KG1 (cell line): ENCODE measurements at places on chromosomes 6 and 20.
A peak's percentile ranks its signal among the peaks of the same experiment; 100 is the strongest.

GRCh38 chr20:35772563-35773058 lies 796 bp downstream of the PHF20 start:
- no peak for DNase-seq

GRCh38 chr6:111792241-111792640 lies 81.0 kb downstream of the FYN start:
- no peak for DNase-seq

- DNase-seq: peak; percentile 9
These were observed 8.1 kb downstream of the SCRT2 start for GRCh38 chr20:667351-668034.

DNA sequence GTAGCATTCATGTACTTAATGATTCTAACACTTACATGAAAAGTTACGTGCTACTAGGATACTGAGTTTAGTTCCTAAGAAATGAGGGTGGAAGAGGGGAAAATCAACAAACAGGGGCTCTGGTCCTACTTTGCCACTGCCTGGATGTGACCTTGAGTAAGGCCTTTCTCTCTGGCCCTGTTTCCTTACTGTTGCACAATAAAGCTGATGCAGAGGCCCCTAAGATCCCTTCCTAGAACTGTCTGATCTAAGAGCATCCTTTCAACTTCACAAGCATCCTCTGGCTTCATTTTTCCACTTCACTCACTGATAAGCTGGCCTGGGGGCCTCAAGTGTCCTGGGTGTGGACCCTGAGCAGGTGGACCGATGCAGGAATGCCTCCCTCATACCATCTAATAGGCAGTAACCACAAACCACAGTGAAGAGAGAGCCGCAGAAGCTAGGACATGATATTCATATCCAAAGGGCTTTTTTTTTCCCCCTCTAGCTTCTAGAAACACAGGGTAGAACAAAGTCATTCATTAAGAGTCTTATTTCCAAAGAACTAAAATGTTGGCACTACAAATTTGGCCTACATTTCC lies 21.6 kb downstream of the FKBP1A start:
- DNase-seq: no peak

- DNase-seq: no peak
These were observed 1.4 kb downstream of the NNAT start for GRCh38 chr20:37522260-37523011.

- no peak for DNase-seq
These were observed 541.7 kb upstream of the FLRT3 start for GRCh38 chr20:14879020-14879697.

DNA sequence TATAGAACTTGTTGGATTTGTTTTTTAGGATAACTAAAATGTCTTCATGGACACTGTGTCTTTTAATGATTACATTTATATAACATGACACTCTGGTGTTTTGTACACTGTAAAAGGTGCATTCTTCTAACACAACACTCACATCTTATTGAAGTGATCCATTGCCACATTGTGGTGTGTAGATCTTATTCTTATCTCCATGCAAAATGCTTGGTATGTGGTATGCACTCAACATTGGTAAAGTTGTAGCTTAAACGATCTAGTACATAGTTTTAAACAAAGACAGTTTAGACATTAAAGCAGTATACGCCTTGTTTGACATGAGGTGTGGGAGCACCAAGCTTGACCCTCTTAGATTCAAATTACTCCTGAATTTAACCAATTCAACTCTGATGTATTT lies 84.7 kb downstream of the SASH1 start:
- DNase-seq: no peak

DNA sequence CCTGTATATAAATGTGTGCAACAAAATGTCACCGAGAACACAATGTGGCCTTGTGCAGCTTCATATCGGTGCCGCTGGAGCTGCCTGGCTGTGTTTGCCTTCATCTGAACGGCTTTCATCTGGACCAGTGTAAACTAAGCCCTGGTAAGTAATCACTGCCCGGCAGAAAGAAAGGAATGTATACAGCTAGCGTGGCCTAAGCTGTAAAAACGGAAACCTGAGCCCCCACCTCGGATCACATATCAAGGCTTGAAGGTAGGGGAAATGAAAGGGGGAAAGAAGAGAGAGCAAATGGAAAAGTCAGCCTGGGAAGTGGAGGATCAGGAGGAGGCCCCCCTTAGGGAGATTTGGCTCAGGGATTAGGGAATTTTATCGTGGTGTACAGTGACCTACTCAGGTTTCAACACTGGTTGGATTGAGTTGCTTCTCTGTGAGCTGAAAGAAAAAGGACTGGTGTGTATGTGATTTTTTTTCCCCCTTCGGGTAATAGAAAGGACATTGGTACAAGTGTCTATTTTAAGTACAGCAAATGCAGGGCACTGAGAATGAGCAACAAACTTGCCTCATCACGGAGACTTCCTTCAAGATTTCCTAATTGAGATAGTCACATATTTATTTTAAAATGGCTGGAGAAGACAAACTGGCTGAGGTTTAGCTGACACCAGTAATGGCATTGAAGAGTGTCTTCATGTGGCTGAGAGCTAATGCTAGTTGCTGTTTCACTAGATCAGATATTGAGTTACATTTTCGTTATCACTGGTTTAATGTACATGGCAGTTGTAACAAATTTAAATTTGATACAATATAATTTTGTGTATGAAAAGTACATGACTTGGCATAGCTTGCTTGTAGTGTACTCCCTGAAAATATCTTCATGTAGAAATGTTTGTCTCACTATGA lies 3.5 kb downstream of the SOBP start:
- DNase-seq: no peak

- no peak for DNase-seq
These were observed at the start of gene SIM1 for GRCh38 chr6:100464903-100465700. SIM1 (minus strand) TSS chr6:100464921; CDS start chr6:100463468, 1,453 bp downstream.

- no peak for DNase-seq
These were observed 45.3 kb downstream of the DACT2 start for GRCh38 chr6:168274037-168274952.

DNA sequence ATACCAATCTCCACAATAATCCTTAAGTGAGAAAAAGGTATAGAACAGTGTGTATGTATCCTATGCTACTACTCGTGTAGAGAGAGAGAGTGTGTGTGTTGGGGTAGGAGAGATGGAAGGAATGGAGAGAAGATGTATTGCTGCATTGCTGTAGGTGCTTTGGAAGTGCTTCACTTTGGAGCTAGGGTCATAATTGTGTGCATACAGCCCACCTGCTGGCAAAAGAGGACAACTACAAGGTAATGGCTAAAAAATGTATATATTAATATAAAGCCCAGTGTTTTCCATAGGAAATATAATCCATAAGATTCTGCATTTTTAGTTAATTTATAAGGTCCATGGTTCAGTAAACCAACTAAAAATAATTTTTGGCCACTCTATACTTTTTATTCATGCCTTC lies 36.1 kb downstream of the SERAC1 start:
- DNase-seq: no peak

DNA sequence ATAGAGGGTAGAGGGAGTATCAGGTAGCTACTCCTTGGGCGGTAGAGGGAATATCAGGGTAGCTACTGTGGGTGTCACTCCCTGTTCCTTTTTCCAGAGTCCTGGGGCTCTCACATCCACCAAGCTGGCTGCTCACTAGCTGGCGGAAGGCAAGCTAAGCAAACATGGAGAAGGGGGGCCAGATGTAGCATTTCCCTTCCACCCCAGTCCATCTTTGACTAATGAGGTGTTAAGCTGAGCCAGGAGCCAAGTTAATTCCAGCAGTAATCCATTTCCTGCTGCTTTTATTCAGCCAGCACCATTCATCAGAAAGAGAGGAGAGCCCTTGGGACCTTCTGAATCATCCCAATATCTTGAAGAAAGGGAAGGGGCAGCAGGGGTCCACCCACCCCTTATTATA lies 330.0 kb downstream of the ZFAND3 start:
- DNase-seq: no peak

GRCh38 chr20:23636182-23636907 lies 1.4 kb downstream of the CST3 start:
- no peak for DNase-seq

GRCh38 chr6:44309092-44309491 lies 4.1 kb downstream of the AARS2 start:
- DNase-seq: no peak

GRCh38 chr6:143673669-143674068 lies 4.1 kb upstream of the PHACTR2 start:
- no peak for DNase-seq

GRCh38 chr6:86423571-86423970 lies 513.8 kb upstream of the HTR1E start:
- DNase-seq: no peak

DNA sequence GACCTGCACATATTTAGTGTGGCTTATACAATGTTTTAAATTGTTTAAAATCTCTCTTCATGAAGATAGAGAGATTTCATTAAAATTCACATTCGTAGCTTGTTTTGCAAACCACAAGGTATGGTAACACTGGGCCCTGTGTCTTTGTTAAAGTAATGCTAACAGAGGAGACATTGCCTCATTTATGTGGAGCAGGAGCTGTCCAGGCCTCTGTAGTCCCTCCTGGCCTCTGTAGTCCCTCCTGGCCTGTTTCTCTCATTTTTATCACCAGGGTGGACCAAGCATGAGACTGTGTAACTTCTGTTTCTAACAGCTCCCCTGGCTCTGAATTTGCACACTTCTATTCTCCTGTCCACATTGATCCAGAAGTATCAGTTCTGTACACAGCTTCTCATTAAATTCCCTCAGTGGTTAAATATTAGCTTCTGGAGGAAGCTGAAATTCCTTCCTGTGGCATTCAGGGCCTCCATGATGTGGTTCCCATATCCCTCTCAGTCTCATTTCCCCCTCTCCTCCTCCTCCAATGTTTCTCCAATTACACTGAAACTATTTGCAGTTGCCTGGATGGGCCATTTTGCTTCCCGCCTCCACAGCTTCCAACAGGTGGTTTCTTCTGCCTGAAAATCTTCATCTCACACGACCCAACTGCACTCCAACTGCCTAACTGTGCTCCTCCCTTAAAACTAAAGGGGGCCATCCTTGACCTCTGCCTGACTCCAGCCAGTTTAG lies 340.4 kb downstream of the SYNE1 start:
- no peak for DNase-seq

DNA sequence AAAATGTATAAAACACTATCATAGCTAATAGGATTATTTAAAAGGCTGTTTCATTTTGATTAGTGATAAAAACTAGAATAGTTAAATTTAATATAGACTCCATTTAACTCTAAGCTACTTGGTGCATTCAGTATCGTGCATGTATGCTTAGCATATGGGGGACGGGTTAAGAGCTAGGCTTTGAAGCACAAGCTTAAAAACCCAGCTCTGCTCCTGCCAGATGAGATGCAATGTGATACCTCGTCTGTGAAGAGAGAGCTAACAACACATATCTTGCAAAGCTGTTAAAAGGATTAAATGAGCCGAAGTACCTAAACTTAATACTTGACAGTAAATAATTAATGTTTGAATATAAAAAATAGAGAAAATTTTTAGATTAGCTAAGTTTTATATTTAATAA lies 42.2 kb downstream of the DTNBP1 start:
- no peak for DNase-seq

DNA sequence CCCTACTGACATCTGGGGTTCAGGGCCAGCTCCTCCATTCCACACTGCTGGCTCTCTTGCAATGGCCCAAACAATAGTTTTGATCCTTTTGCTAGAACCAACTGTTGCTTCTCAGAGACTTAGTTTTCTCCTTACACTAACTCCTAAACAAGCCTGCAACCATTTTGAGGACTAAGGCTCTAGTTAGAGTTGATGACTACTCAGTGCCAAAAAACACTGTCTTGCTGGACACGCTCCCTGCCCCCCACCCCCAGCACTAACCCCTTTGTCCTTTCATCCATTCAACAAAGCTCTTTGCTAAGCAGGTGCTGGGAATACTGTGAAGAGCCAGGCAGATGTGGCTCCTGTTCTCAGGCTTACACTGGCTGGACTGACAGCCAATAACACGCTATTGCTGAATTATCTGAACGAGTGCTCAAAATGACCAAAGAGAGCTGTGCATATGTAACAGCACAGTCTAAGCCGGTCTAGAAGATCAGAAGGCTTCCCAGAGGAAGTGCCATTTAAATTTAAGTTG lies 17.6 kb downstream of the GCLC start:
- no peak for DNase-seq

DNA sequence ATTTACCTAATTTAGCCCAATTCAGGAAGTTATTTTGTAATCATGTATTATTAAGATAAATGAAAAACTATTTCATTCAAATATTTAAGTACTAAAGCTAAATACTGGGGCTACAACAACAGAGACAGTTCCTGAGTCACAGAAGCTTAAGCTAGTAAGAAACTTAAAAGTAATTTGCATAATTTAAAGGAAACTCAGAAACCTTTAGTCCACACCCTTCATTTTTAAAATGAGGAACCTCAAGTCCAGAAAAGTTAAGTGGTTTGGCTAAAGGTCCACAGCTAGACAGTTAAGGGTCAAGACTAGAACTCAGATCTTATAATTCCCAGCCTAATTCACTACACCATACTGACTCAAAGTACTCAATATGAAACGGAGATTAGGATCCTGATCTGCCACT lies 7.2 kb downstream of the LMBRD1 start:
- DNase-seq: no peak

GRCh38 chr6:13814938-13815575 lies 700 bp upstream of the MCUR1 start:
- DNase-seq: no peak

GRCh38 chr6:1059596-1059995 lies 252.3 kb upstream of the FOXQ1 start:
- DNase-seq: no peak

DNA sequence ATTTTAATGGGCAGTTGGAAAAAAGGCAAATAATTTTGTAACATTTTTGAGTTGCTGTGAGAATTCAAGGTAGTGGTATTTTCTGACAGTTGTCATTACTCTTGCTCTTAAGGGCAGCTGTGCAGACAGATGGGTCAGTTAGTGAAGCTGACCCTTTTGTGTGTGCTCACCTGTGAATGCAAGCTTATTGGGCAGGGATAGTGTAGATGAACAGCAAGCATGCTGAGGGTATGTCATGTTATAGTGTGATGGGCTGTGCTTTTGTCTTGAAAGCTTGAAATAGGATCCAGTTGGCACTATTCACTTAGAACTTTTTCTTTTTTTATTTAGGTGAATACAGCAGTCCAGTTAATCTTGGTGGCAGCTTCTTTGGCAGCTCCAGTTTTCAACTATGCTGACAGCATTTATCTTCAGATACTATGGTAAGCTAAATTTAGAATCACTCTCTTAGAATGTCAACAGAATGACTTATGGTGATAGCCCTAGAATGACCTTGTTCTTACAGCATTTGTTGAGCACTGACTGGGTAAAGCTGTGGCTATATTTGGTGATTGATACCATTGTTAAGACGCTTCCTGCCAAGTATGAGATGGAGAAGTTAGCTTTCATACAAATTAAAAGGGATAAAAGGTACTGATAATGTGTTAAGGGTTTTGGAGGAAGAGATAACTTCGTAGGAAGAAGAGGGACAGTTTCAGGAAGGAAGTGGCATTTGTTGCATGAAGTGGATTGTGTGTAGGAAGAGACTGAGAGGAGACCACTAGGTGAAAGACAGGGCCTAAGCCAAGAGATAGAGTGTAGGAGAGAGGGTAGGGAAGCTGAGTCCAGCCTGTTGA lies 19.5 kb downstream of the LRRN4 start:
- peak; percentile 32 for DNase-seq

GRCh38 chr6:95169775-95170174 lies 407.6 kb upstream of the MANEA start:
- DNase-seq: no peak

- DNase-seq: no peak
These were observed 41.2 kb downstream of the OPN5 start for GRCh38 chr6:47822856-47823554.

GRCh38 chr6:13044896-13045295 lies 283.4 kb downstream of the TBC1D7 start:
- no peak for DNase-seq
